ENCODE measurements at places on chromosomes 11 and 22.

DNA sequence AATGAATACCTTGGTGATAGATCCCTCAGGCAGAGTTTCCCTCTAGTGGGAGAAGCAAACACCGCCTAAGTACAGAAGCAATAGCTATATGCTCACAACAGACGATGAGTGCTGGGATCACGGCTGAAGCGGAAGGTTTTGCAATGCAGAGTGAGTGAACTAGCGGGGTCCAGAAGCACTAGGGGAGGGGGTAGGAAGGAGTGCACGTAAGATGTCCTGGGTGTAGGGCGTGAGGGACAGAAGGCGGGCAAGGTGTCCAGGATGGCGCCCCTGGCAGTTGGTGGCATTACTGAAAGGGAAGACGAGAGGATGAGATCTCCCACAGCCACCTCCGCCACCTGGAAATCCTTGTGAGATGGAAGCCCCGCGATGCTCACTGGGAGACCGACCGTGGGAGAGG is 81.0 kb downstream of the ETS1 start:
- DNase-seq: no peak

DNA sequence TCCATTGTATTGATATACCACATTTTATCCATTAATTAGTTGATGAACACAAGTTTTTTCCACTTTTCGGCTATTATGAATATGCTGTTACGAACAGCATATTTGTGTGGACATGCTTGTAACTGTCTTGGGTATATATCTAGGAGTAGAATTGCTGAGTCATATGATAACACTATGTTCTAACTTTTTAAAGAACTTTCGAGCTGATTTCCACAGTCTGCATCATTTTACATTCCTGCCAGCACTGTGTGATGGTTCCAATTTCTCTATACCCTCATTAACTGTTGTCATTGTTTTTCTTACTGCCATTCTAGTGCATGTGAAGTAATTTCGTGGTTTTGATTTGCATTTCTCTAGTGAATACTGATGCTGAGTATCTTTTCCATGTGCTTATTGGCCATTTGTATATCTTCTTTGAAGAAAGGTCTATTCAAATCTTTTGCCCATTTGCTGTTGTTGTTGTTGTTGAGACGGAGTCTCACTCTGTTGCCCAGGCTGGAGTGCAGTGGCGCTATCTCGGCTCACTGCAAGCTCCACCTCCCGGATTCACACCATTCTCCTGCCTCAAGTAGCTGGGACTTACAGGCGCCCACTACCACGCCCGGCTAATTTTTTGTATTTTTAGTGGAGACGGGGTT is 7.4 kb upstream of the RCE1 start:
- no peak for DNase-seq

DNA sequence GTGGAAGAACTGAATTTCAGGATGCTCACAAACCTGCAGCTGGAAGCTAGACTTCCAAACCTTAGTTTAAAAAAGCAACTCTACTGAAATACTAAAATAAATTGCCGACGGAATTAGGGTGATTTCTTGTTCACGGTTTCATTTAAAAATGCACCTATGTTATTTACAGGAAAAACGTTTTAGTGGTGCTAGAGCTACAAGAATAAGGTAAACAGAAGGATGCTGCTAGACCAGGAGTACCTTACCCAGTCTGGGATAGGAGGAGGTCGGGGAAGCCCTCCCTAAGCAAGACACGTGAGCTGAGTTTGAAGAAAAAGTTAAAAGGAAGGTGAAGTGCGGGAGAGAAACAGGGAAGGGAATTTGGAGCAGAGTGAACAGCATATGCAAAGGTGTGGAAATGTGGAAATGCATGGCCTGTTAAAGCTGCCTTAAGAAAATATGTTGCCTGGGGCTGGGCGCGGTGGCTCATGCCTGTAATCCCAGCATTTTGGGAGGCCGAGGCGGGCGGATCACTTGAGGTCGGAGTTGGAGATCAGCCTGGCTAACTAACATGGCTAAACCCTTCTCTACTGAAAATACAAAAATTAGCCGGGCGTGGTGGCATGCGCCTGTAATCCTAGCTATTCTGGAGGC is 1.4 kb upstream of the FTH1 start:
- DNase-seq: no peak

- no peak for DNase-seq
Observed at GRCh38 chr22:32684148-32684821, 117.2 kb upstream of the TIMP3 start.

DNA sequence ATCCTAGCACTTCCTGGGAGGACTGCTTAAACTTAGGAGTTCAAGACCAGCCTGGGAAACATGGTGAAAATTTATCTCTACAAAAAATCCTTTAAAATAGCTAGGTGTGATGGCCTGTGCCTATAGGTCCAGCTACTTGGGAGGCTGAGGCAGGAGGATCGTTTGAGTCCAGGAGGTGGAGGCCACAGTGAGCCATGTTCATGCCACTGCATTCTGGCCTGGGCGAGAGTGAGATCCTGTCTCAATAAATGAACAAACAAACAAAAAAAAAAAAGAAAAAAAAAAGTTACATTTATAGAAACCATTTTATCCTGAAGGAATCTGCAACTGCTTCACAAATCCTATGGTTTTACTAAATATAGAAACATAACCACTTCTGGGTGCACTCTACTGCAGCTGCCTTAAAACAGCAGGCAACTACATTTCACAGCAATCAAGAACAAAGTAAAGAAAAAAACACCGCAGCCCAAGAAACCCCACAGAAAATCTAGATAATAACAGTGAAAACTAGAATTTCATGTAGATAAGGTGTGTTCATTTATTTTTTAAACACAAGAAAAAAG is 75.9 kb upstream of the GAB2 start:
- DNase-seq: no peak

DNA sequence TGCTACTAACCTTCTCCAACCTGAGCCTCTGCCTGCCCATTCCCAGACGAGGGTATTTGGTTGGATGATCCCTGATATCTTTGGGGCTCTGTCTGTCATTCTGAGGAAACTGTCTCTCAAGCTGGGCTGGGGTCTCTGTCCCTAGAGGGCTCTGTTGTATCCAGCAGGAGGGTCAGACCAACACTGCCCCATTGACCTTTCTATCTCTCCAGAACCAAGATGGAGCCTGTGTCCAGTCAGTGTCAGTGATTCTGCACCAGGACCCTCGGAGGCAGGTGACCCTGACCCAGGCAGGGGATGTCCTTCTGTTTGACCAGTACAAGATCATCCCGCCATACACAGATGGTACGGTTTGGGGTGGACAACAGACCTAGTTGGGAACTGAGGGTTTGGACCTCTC is 21.9 kb downstream of the OTOG start:
- no peak for DNase-seq

DNA sequence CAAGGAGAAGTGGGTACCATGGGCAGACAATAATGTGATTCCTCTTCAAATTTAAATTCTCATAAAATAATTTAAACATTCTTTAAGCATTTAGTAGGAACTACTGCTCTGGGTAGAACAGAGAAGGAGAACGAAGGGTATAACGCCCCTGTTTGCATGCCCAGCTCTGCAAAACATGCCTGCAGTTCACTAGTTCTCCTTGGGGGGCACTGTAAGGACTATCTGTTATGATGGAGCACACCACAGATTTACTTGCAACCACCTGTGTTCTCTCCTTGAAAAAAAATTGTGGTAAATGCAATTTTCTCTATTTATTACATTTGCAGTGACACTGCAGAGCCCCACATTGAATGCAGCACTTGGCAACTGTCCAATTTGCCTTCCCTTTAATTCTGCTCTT is 100.3 kb downstream of the GUCY1A2 start:
- no peak for DNase-seq

GRCh38 chr11:108727665-108728064 is 62.8 kb downstream of the DDX10 start:
- no peak for DNase-seq

DNA sequence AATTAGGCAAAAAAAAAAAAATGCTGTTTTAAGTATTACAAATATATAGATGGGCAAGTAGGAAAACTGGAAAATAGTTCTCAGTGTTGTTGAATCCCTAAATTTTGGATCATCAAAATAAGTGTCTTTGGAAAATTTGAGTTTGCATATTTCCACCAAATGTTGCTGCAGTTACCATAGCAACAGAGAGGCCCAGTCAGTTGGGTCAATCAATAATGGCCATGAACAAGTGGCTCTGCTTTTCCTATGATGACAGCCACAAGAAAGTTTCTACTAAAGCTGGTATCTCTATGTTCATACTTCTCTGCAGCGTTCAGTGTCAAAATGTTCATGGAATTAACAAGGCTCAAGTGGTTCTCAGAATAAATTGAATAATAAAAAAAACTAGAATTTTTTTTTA is 79.1 kb downstream of the SERGEF start:
- no peak for DNase-seq

- peak; percentile 83 for DNase-seq
Observed at GRCh38 chr11:117950301-117950700, 21.1 kb upstream of the TMPRSS13 start.

- no peak for DNase-seq
Observed at GRCh38 chr22:49009359-49010063, 818.2 kb downstream of the BRD1 start.

- no peak for DNase-seq
Observed at GRCh38 chr22:40679249-40679963, at the start of gene MCHR1. TSS of gene MCHR1 (plus strand) at chr22:40679484. CDS start at chr22:40679653, 169 bp downstream.

DNA sequence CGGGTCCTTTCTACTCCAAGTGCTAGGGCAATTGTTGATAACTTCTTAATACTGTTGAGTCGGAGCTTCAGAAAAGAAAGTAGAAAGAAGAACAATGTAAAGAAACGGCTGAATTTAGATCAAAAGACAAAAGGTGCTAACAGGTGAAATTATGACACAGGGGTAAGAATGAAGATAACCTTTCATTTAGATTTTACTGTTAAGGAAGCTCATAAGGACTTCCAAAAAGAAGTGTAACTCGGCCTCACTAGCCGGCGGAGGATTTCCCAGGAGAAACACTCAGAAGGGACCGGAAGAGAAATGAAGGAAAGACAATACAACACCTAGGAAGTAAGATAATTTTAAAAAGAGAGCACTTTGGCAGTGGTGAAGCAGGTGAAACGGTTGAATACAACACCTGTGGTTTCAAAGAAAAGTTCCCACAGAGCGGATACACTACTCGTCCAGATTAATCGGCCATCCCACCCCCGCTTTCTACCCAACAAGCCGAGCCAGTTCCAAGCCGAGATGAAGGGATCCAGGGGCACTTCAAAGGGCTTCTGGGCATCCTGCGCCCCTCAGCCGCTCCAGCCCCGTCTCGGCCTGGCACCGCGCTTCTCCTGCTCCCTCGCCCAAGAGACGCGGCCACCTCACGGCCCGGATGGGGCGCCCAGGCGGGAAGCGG is 737 bp downstream of the PPP2R1B start:
- DNase-seq: no peak

- DNase-seq: no peak
Observed at GRCh38 chr11:6864438-6864837, 1.6 kb downstream of the OR10A2 start.

- DNase-seq: peak; percentile 27
Observed at GRCh38 chr11:11843211-11843621, 1.4 kb downstream of the USP47 start.

DNA sequence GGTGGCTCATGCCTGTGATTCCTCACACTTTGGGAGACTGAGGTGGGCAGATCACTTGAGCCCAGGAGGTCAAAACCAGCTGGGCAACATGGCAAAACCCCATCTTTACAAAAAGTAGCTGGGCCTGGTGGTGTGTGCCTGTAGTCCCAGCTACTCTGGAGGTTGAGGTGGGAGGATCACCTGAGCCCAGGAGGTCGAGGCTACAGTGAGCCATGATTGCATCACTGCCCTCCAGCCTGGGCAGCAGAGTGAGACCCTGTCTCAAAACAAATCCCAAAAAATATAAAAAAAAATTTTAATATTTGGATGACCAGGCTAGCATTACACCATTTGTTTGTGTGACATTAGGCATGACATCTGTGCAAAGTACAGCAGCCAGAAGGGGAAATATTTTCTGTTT is 49.7 kb upstream of the CTTN start:
- no peak for DNase-seq

DNA sequence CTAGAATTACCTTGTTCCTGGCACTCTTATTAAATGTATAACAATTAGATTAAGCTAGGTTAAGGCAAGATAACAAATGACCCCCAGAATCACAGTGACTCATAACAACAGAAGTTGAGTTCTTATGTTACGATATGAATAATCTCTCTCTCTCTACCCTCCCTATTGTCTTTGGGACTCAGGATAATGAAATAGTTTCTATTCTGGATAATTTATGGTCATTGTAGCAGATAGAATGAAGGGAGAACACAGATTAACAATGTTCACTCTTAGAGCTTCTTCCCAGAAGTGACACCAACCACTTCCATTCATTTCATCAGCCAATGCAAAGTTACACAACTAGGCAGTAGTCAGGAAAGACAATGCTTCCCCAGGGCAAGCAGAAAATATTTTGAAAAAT is 334.5 kb downstream of the C11orf87 start:
- no peak for DNase-seq

DNA sequence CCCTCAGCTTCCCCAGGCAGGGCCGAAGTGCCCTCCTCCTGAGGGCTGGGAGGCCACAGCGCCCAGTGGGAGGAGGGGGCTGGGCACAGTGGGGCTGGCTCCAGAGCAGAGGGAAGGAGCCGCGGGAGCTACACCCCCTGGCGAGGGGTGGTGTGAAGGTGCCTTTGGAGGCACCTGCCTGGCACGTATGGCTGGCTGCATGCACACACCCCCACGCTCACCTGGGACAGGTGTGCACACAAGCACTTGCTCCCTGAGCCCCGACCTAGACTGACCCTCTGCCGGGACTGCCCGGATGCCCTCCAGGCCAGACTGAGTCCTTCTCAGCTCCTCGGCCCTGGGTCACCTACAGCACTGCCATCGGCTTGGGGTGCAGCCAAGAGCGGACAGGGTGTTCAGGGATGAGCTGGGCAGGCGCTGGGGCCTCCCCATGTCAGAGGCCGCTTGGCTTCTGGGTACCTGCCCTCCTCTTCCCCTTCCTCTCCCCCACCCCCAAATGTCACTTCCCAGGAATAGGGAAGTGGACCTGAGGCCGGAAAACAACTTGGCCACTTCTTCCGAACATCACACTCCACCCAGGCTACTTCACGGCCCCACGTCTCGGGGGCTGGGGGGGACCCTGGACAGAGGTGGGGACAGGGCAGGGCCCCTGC is 7.4 kb upstream of the PIM3 start:
- DNase-seq: no peak

GRCh38 chr11:82863209-82863608 is 37.0 kb downstream of the PRCP start:
- DNase-seq: no peak

DNA sequence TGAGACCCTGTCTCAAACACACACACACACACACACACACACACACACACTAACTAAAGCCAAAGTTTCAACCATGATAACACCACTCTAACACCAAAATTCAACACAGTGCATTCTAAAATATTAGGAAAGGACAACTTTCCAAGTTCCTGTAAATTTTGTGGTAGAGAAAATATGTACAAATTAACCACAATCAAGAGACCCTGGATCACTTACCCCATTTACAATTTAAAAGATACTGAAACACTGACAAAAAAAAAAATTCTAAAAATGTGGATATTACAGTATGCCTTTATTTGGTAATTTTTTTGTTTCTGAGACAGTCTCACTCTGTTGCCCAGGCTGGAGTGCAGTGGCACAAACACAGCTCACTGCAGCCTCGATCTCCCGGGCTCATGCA is 9.7 kb downstream of the MRTFA start:
- DNase-seq: no peak

GRCh38 chr11:12239396-12239795 is 129.0 kb downstream of the MICAL2 start:
- DNase-seq: no peak
